ENCODE measurements at places on chromosomes 7 and 10.
A peak's percentile ranks its signal among the peaks of the same experiment; 100 is the strongest.

DNA sequence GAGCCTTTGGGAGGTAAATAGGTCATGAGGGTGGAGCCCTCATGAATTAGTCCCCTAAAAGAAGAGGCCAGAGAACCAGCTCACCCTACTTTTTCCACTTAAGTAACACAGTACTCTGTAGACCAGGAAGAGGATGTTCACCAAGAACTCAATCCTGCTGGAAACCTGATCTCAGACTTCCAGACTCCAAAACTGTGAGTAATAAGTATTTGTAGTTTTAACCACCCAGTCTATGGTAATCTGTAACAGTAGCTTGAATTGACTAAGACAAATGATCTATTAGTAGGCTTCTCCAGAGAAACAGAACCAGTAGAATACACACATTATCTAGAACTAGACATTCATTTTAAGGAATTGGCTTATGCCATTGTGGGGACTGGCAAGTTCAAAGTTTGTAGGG is 51.5 kb downstream of the ANKMY2 start:
- DNase-seq = peak; percentile 52

GRCh38 chr7:80537091-80537490 is 25.2 kb upstream of the GNAT3 start:
- no peak for DNase-seq

DNA sequence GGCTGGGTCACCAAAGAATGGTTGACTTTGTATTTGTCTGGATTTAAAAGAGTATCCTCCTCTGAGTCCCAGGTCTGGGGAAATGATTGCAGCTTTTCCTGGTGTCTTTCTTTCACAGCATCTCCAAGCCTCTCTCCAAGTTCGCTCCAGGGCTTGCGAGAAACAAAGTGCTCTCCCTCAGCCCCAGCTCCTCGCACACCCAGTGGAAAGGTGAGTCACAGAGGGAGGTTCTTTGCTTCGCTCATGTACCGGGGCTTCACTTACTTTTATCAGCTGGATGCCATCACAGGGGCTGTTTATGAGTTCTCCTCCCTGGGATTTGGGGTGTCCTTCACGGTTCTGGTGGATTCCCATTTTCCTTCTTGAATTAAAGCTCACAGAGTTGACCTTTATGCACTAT is 252.2 kb upstream of the PLPP4 start:
- no peak for DNase-seq

DNA sequence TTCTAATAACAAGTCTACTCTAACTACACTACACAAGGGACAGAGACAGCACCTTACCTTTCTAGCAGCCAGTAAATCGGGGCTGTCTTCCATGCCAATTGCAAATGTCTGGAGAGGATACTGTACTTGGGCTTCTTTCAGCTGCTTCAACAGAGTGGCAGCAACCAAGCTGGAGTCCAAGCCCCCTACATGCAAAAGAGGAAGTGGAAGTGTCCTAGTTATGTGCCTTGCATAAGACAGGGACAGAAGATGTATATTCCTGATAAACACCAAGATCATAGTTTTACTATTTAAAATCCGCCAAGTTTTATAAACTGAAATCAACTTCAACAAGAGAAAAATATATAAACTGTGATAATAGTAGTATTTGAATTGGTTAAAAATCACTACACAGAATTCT is 14.0 kb downstream of the ASNS start:
- DNase-seq = no peak

DNA sequence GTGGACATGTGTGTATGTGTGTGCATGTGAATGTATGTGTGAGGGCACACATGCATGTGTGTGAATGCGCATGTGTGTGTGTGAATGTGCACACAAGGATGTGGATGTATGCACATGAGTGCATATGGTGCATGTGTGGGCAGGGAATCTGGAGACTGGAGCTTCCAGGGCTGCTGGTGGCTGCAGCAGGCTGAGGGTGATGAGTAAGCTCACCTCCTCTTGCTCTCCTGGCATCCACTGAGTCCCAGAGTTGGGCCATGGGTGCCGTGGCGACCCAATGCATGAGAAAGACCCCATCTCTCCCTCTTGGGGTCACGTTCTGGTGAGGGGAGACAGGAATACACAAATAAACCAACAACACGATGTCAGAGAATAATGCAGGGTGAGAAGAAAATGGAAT is 33.3 kb upstream of the COL13A1 start:
- no peak for DNase-seq

DNA sequence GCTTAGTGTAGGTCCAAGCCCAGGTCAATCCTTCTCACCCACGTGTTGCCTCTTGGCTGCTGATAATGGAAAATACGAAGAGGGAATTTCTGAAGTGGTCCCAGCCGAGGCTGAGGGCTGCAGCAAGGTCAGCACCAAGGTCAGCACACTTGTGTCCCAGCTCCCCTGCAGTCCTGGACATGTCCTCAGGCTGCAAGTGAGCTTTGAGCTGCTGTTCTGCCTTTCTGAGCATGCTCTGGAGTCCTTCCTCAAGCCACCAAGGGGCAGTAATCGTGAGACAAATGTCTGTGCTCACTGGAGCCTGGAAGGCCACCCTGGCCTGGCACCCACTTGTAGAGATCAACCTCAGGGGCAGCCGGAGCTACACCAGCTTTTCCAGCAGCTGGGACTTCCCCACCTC is 28.3 kb downstream of the DRGX start:
- DNase-seq = no peak

GRCh38 chr7:28738412-28738811 is 219.7 kb downstream of the TRIL start:
- no peak for DNase-seq

DNA sequence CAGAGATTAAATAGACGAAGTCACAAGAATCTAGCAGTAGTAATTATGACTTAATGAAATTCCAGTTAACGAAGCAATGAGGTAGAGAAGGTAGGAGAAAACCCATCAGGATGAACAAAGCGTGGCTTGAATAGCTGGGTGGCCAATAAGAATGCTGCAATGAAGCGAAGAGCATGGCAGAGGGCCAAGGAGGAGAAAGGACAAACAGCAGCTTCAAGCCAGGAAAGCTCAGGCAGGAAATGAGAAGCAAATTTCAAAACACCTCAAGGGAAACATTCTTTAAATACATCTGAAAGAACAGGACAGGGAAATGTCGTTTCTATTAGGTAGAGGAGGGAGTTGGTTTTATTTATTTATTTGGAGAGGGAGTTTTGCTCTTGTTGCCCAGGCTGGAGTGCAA is 122.5 kb downstream of the KIAA1217 start:
- peak; percentile 15 for DNase-seq

DNA sequence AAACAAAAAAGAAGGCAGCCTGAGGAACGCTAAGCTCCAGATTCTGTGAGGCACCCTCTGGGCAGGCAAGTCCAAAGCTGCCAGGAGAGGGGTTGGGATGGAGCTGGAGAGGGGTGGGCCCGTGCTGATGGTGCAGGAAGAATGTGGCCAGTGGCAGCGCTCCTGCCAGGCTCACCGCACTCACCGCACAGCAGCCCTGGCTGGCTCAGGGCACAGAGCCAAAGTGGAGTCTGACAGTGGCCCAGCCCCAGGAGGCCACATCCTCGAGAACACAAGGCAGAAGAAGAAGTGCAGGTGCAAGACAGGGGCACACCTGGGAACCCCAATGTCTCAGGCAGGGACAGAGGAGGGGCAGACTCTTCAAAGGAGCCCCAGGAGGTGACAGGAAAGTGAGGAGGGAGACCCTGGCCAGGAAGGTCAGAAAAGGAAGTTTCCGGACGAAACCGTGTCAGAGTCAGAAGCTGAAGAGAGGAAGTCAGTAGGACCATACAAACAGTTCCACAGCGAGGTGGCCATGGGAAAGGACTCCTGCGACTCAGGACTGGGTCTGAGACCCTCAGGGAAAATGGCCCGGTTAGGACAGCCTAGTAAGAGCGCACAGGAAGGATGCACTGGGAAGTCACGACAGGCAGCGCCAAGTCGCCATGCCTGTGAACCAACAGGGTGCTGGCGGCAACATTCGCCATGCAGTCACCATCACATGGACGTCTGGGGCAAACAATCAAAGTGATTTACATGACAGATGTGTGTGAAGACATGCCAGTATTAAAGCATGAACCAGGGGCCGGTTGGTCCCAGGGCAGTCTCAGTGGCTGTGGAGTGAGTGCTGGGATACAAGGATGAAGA is 54.4 kb downstream of the COBL start:
- no peak for DNase-seq

- no peak for DNase-seq
Observed at GRCh38 chr7:55237156-55237893, 127.8 kb upstream of the LANCL2 start.

- no peak for DNase-seq
Observed at GRCh38 chr10:23433701-23434100, 5.2 kb upstream of the OTUD1 start.

GRCh38 chr7:87105401-87105800 is 45.9 kb upstream of the ELAPOR2 start:
- DNase-seq = no peak

Measured in HCEC 1CT (cell line).